ENCODE measurements at places on chromosomes 7 and 10. TPM values are rescaled to one million over a fixed set of nuclear protein-coding genes. Genes with fewer than 3 reads are reported as not detected.

GRCh38 chr7:73704640-73705550 lies 14.6 kb downstream of the STX1A start:
- no peaks in the 10 kb centered on the region for H3K27me3 ChIP-seq
- H3K4me1 ChIP-seq, result peaks cover 10% of the 10 kb centered on the region
- DNase-seq, result no peak
- no peaks in the 10 kb centered on the region for H3K36me3 ChIP-seq
- H3K4me3 ChIP-seq, result no peak overlapping the region

DNA sequence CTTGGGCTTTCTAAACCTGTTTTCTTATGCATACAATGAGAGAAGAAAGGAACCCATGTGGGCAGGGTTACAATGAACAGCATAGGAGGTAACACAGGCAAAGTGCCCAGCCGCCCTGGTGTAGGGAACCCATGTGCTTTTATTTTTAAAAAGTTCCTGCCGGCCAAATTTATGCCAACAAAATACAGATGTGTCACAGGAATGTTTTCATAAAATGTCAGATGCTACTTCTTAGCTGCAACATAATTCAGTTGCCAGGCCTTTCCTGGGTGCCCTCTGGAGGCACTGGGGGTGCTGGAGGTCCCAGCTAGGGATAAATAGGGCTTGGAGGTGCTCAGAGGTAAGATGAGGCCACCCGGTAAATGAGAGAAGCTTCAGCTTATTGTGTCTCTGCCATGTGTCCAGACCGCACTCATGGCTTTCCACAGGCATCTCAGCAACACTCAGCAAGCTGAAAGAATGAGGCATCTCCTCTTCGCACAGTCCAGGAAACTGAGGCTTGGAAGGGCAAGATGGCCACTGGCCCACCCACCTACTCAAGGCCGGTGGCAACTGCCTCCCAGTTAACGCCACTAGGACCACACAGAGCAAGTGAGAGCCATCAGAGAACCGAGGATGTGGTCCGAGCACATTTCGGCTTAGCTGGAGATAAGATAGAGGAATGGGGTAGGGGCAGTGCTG lies 58.3 kb downstream of the CPXM2 start:
- no peaks in the 10 kb centered on the region for H3K36me3 ChIP-seq
- H3K27ac ChIP-seq, result no peak overlapping the region
- H3K27me3 ChIP-seq, result no peaks in the 10 kb centered on the region

ITIH5 gene
- polyA plus RNA-seq, result 28.0 TPM

DNA sequence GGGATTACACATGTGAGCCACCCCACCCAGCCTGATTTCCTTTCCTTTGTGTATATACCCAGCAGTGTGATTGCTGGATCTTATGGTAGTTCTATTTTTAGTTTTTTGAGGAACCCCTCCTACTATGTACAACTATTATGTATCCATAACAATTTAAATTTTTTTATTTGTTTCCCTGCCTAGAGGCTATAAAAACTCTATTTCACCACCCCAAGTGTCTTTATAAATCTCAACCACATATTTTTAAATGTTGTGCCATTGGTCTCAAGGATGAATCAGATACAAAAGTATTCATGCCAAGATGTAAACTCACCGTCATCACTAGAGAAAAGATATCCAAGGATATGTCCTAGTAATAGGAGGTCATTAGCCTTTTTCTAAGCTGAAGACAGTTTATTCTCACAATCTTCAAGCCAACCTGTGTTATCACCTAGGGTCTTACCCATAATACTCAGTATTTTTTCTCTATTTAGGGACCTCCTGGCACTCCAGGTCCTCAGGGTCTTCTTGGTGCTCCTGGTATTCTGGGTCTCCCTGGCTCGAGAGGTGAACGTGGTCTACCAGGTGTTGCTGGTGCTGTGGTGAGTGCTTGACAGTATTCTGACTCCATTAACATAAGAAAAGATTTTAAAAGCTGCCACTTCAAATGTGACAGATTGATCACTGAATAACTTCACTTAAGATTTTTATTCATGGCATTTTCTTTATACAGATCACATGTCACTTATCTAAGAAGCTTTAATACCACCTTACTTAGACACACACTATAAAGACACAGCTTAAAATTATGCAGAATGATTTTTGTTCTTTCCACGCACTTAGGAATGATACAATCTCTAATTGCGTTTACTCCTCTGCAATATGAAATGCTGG lies 29.4 kb downstream of the COL1A2 start:
- no peak overlapping the region for H3K4me3 ChIP-seq
- DNase-seq, result no peak
- H3K27me3 ChIP-seq, result no peaks in the 10 kb centered on the region
- no peaks in the 10 kb centered on the region for H3K4me1 ChIP-seq
- no peak overlapping the region for H3K27ac ChIP-seq

GRCh38 chr10:96038476-96039387 lies 4.7 kb upstream of the CCNJ start:
- H3K27me3 ChIP-seq, result no peaks in the 10 kb centered on the region
- H3K4me3 ChIP-seq, result no peak overlapping the region
- no peak overlapping the region for H3K27ac ChIP-seq
- no peaks in the 10 kb centered on the region for H3K4me1 ChIP-seq

KCNMA1 gene
- polyA plus RNA-seq, result 36.1 TPM

DNA sequence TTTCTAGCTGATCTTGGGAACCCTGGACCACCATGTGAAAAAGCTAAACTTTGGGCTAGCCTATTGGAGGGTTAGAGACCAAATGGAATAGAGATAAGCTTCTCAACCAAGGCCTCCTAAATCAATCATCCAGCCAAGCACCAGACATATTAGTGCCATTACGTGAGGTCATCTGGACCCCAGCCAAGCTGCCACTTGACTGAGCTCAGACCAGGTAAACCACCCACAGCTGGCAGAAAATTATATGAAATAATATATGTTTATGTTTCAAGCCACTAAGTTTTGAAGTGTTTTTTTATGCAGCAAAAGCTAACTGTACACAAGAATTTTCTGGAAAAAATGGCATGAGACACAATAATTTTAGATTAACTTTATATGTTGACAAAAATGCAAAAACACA lies 82.6 kb upstream of the PCGF5 start:
- no peak overlapping the region for H3K27ac ChIP-seq
- H3K36me3 ChIP-seq, result no peaks in the 10 kb centered on the region
- no peak for DNase-seq
- H3K27me3 ChIP-seq, result no peaks in the 10 kb centered on the region
- no peaks in the 10 kb centered on the region for H3K4me1 ChIP-seq

GRCh38 chr10:131819241-131820072 lies 81.4 kb upstream of the PPP2R2D start:
- H3K4me3 ChIP-seq, result no peak overlapping the region
- H3K27me3 ChIP-seq, result no peaks in the 10 kb centered on the region
- no peaks in the 10 kb centered on the region for H3K4me1 ChIP-seq
- no peaks in the 10 kb centered on the region for H3K36me3 ChIP-seq
- H3K27ac ChIP-seq, result no peak overlapping the region

DNA sequence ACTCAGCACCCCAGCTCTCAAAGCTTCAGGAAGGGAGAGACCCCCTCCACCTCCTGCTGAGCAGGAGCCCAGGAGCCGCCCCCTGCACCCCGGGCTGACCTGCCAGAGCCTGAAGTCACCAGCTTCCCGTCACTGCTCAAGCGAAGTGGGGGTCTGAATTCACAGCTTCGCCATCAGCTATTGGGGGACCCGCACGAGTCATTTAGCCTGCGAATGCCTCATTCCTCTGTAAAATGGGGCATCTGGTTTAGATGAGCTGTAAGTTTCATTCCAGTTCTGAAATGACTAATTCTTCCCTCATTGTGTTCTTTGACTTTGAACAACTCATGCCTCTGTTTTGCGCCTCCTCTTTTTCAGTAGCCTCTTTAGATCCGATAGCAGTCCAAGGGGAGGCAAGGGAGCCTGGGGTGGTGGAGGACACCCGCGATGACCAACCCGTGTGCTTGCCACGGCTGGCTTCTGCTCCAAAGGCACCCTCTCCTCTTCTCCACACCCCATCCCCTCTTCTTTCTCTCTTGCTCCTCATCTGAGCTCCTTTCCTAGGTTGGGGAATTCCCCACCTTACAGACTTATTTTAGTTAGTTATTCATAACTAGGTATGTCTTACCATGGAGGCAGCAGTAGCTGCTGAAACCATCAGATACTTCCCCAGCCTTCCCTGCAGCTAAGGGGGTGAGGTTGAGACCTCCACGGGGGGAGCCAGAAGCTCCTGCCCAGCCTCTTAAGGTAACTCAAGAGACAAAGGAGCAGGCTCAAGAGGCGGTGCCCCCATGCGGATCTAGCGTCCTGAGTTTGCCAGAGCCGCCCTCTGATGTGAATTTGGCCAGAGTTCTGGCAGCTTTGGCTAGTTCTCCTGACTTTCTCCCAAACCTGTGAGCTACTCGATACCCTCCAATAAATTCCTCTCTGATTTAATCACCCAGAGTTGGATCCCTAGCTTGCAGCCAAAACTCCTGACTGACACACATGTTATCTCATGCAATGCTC lies 47.7 kb downstream of the RBM17 start:
- no peak overlapping the region for H3K4me3 ChIP-seq
- H3K4me1 ChIP-seq, result no peaks in the 10 kb centered on the region
- no peaks in the 10 kb centered on the region for H3K27me3 ChIP-seq

DNA sequence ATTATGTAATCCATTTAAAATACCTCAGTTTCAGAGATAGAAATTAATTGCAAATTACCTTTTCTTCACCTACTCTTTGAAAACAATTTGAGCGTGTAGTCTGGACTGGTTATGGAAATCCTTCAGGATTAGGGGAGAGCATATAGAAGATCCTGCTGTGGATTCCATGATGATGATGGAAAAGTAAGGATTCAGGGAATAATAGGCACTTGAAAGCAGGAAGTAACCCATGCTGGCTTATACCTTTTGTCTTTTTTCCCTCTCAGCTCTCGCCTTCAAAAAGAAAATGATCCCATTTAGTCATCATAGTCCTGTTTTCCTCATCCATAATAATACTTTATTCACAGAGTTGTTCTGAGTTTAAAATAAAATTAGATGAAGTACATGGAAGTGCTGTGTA lies 4.4 kb downstream of the HBP1 start:
- H3K27ac ChIP-seq, result no peak overlapping the region
- no peak overlapping the region for H3K4me3 ChIP-seq
- H3K36me3 ChIP-seq, result no peaks in the 10 kb centered on the region

- H3K27ac ChIP-seq, result no peak overlapping the region
- no peaks in the 10 kb centered on the region for H3K4me1 ChIP-seq
- no peak for DNase-seq
- no peaks in the 10 kb centered on the region for H3K27me3 ChIP-seq
- H3K36me3 ChIP-seq, result no peaks in the 10 kb centered on the region
- H3K4me3 ChIP-seq, result no peak overlapping the region
Observed at GRCh38 chr7:10083766-10084165, 889.9 kb upstream of the PHF14 start.
